ENCODE measurements at places on chromosomes 12 and 14.
A peak's percentile ranks its signal among the peaks of the same experiment; 100 is the strongest.

DNA sequence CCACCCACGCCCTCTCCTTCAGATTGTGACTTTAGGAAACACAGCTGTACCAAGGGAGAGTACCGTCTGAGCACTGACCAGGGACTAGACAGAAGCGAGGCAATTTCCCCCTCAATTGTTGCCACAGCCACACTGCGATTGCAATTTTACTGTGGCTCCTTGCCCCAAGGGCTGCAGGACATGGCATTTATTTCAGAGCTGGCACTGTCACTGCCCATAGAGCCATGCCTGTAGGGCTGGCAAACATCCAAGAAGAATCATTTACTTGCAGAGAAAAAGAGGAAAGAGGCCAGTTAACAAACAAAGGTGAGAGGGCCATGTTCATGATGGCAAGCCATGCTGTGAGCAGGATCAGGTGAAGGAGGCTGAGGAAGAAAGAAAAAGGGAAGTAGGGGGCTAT is 129.6 kb downstream of the EMP1 start:
- DNase-seq: no peak

- DNase-seq: no peak
Measured at GRCh38 chr14:89014569-89014850, 190.1 kb downstream of the TTC8 start.

DNA sequence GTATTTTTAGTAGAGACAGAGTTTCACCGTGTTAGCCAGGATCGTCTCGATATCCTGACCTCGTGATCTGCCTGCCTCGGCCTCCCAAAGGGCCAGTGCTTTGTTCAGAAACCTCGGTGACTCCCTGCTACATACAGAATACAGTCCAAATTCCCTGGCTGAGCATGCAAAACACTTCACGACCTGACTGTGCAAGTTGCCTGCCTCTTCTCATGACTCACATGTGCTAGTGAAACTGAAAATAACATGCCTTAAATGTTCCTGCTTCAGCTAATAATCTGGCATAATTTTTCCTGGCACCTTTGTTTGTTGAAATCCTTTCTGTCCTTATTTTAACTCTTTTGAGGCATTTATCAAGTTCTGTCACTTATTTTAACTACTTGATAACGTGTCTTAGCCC is 8.2 kb downstream of the DMAC2L start:
- DNase-seq: peak; percentile 89

DNA sequence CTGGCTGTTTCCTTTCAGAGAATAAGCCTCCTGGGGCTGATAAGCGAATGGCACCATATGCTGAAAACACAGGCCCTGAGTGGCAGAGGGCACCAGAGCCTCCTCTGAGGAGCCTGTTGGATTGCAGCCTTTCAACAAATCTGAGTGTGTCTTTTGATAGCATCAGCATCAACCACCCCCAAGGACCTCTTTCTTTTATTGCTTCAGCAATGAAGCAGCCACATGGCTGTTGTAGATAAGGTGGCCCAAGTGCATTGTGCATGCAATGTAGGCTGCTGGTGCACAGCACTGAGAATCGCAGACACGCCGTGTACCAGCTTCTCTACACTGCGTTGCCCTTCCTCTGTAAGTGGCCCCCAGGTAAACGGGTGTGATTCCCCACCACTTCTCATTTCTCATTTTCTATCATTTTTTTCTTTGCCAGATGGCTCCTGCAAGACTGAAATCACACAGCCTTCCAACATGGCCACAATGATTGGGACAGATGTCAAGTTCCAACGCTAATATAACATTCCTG is 191.7 kb downstream of the DAD1 start:
- DNase-seq: no peak

DNA sequence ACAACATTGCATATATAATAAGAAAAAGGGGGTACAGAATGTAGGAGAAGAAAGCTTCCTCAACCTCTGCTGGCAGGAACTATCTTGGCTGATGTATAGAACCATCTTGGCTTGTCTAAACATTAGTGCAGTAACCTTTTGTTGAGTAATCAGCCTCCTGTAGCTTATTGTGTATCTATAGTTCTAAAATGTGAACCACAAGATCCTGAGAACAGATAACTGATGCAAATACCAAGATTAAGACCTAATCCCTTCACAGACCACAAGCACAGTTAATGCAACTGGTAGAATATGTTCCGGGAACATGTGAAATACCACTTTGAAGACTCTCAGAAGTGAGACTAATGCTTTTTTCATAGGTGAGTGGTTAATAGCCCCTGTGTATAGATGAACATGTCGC is 50.7 kb upstream of the KCNC2 start:
- DNase-seq: no peak

- peak; percentile 61 for DNase-seq
Measured at GRCh38 chr14:85934886-85935254, 404.9 kb downstream of the FLRT2 start.

- DNase-seq: peak; percentile 99
Measured at GRCh38 chr14:87133073-87133801, 859.7 kb downstream of the GALC start.

DNA sequence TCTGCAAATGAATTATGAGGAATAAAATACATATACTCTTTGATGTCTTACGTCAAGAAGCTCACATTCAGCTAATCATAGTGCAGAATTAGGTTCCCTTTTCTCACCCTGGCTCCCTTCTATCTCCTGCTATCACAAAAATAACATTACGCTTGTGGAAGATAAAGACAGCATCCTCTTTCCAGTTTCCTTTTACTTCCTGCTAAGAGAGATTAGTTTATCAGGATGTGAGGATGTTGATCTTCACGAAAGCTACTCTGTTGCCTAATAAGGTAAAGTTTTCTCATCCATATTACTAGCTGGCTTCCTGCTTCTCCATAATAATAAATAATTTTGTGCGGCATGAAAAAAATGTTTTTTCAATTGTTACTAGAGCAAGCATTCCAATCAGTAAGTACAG is 217.7 kb upstream of the DCN start:
- DNase-seq: no peak

DNA sequence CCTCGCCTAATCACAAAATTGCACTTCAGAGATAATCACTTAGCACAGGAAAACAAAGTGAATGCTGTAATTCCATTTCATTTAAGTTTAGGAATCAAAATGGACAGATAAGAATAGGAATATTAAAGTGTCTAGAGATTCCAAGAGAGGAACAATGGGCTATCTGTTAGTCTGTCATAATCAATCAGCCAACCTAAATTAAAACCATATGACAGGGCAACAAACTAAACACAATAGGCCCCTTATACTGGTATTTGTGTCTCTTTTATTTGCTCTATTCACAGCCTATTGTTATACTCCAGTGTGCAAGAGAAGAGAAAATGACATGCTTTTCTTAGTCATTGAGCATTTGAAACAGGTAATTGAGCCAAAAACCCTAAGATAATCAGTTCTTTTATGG is 259.4 kb downstream of the PRKD1 start:
- no peak for DNase-seq

- no peak for DNase-seq
Measured at GRCh38 chr12:43154498-43155045, 397.4 kb downstream of the ADAMTS20 start.

- DNase-seq: no peak
Measured at GRCh38 chr12:75366629-75367028, 24.3 kb upstream of the GLIPR1L2 start.

DNA sequence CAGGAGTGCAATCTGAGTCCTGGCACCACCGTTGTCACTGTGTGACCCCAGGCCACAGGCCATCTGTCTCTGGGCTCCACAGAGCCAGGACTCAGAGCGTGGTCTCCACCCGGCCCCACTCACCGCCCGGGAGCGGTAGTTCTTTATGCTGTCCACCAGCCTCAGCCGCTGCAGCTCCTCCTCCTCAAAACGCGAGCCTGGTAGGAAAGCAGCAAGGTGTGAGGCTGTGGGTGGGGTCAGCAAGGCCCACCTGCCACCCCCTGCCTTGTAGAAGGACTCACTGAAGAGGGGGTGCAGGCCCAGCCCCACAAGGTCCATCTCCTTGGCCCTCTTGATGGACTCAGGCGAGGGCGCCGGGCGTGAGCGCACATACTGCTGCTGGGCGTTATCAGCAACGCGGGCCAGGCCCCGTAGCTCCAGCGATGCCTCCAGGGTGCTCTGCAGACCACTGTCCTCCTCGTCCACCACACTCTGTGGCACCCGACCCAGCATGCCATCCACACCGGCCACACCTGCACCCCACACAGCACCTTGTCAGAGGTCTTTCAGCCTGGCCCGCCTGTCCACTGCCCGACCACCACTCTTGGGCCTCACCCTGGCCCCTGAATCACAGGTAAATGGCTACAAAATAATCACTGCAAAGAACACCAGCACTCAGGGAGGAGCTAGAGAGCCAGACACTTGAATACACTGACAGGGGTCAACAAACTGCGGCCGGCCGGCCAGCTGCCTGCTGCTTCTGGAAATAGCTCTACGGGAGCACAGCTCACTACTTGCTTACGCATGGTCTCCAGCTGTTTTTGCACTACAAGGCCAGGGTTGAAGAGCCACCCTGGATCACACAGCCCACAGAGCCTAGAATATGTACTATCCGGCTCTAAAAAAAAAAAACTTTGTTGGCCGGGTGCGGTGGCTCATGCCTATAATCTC is 16.3 kb downstream of the CFAP73 start:
- DNase-seq: no peak

- peak; percentile 89 for DNase-seq
Measured at GRCh38 chr14:74572726-74573301, 39.2 kb downstream of the LTBP2 start.

GRCh38 chr12:32105986-32106516 is 596 bp upstream of the BICD1 start:
- DNase-seq: no peak
